ENCODE measurements at places on chromosomes 12 and 14.

DNA sequence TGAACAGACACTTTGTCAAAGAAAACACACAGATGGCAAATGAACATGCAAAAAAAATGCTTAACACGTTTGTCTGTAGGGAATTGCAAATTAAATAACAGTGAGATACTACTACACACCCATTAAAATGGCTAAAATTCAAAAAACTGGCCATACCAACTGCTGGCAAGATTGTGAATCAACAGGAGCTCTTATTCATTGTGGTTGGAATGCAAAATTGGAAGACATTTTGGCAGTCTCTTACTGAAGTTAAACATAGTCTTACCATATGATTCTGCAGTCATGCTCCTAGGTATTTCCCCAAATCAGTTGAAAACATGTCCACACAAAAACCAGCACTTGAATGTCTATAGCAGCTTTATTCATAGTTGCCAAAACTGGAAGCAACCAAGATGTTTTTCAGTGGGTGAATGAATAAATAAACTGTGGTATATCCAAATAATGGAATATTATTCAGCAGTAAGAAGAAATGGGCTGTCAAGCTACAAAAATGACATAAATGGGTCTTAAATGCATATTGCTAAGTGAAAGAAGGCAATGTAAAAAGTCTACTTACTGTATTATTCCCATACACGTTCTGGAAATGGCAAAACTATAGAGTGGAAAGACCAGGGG is 91.4 kb downstream of the PLEKHA5 start:
- H3K27ac ChIP-seq: no peak overlapping the region
- peaks cover 2% of the 10 kb centered on the region for H3K4me1 ChIP-seq
- no peaks in the 10 kb centered on the region for H3K27me3 ChIP-seq

- H3K4me1 ChIP-seq: peaks cover 11% of the 10 kb centered on the region
- H3K27me3 ChIP-seq: no peaks in the 10 kb centered on the region
- no peaks in the 10 kb centered on the region for H3K36me3 ChIP-seq
- no peak for DNase-seq
Observed at GRCh38 chr14:56008150-56008549, 110.1 kb upstream of the PELI2 start.

- 0 out of 2 replicates have a peak, but pooled peaks cover 3% of the 10 kb centered on the region for H3K27me3 ChIP-seq
- DNase-seq: no peak
- H3K4me1 ChIP-seq: peaks cover 15% of the 10 kb centered on the region
- H3K27ac ChIP-seq: no peak overlapping the region
Observed at GRCh38 chr12:132141976-132142678, 2.0 kb downstream of the DDX51 start.

GRCh38 chr14:104563742-104564615 is 15.6 kb upstream of the C14orf180 start:
- peak; percentile 66 for DNase-seq
- no peaks in the 10 kb centered on the region for H3K27me3 ChIP-seq
- no peak overlapping the region for H3K27ac ChIP-seq
- H3K4me3 ChIP-seq: no peak overlapping the region

- DNase-seq: no peak
- H3K36me3 ChIP-seq: no peaks in the 10 kb centered on the region
- H3K4me1 ChIP-seq: no peaks in the 10 kb centered on the region
- peaks cover 46% of the 10 kb centered on the region for H3K27me3 ChIP-seq
- peak overlapping the region; percentile 68 for H3K4me3 ChIP-seq
- H3K27ac ChIP-seq: no peak overlapping the region
Observed at GRCh38 chr12:94872971-94873733, 130.3 kb downstream of the NDUFA12 start.

- no peak for DNase-seq
- H3K27ac ChIP-seq: no peak overlapping the region
- no peaks in the 10 kb centered on the region for H3K27me3 ChIP-seq
- no peaks in the 10 kb centered on the region for H3K4me1 ChIP-seq
- H3K36me3 ChIP-seq: no peaks in the 10 kb centered on the region
- no peak overlapping the region for H3K4me3 ChIP-seq
Observed at GRCh38 chr14:49438256-49438770, 147.9 kb downstream of the RPS29 start.

GRCh38 chr12:9090220-9090619 is 25.5 kb downstream of the A2M start:
- no peaks in the 10 kb centered on the region for H3K4me1 ChIP-seq
- H3K36me3 ChIP-seq: no peaks in the 10 kb centered on the region
- no peak overlapping the region for H3K4me3 ChIP-seq
- no peaks in the 10 kb centered on the region for H3K27me3 ChIP-seq
- H3K27ac ChIP-seq: no peak overlapping the region

DNA sequence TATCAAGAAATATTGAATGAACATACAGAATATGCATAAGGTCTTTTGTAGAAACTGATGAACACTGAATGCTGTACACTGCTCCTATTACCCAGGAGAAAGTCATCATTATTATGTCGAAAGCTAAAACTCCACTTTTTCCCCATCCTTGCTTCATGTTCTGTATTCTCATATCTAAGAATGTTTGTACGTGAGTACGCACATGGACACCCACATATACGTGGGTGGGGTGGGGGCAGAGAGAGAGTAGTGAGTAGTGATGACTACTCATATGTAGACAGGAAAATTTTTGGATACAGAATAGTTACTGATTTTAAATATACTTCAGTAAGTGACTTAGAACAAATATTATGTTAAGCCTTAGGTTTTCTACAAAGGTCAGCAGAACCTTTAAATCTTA is 75.1 kb downstream of the FERMT2 start:
- no peak overlapping the region for H3K4me3 ChIP-seq
- no peak overlapping the region for H3K27ac ChIP-seq
- DNase-seq: no peak
- H3K36me3 ChIP-seq: peaks cover 23% of the 10 kb centered on the region
- no peaks in the 10 kb centered on the region for H3K27me3 ChIP-seq

DNA sequence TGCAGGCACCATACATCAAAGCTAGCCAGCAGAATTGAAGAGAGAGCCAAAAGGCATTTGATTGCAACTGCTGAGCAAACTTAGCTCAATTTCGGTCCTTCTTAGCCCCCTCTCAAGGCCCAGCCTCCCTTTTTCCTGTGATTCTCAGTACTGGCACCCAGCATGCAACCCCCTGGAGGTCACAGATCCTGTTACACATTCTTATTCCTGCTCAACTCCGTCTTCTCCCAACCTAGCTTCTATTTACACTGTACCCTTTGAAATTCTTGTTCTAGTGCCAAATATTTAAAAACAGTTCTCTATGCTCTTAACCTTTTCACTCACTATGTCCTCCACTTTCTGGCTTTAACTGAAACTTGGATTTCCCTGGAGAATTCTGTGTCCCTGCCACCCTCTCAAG is 131.3 kb upstream of the CPSF6 start:
- H3K4me3 ChIP-seq: no peak overlapping the region
- no peaks in the 10 kb centered on the region for H3K36me3 ChIP-seq
- H3K27me3 ChIP-seq: no peaks in the 10 kb centered on the region
- peaks cover 6% of the 10 kb centered on the region for H3K4me1 ChIP-seq

DNA sequence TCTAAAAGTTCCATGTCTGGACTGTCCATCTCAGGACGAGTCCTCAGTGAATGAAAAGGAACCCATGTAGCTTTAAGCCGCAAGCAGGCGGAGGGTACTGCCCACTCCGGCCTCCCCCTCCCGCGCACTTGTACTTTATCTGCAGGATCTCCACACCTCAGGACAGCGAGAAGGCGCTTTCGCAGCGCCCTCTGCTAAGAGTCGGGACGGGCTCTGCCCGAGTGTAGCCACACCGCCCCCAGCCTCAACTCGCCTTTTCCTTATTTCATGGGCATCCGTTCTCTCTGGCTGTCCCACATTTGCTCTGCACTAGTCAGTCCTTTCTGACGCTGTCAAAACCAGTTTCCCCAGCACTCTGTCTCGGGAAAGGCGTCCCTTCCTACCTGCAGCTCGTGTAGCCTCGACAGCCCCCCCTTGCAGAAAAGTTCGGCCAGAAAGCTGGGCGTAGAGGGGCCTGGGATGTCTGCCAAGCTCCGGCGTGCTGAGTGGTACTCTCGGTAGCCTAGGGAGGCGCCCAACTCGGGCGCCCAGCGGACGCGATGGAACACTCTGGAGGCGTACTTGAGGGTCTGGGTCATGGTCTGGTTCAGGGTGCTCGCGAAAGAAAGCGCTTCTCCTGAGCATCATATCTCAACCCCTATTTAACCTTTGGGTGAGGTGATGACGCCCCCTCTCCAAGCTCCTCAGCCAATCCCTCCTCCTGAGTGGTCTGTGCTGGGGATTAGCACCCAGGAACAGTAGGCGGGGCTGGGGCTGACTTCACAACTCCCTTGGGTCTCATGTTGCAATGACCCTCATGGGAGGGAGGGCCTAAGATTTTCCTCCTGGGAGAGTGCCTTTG is at the start of gene CYP27B1:
TSS of gene CYP27B1 (minus strand) at position 615 of the 841 bp plus-strand sequence. CDS start at position 578, 37 bp downstream.
- H3K36me3 ChIP-seq: peaks cover 15% of the 10 kb centered on the region
- DNase-seq: peak; percentile 72
- peak within 1 kb of the TSS; percentile 66 for H3K4me3 ChIP-seq
- H3K27ac ChIP-seq: no peak within 1 kb of the TSS
- H3K27me3 ChIP-seq: peaks cover 39% of the 10 kb centered on the region

- H3K4me3 ChIP-seq: no peak overlapping the region
- no peak overlapping the region for H3K27ac ChIP-seq
- no peaks in the 10 kb centered on the region for H3K27me3 ChIP-seq
- no peaks in the 10 kb centered on the region for H3K36me3 ChIP-seq
- no peak for DNase-seq
Observed at GRCh38 chr12:38639625-38640024, 265.8 kb downstream of the CPNE8 start.

DNA sequence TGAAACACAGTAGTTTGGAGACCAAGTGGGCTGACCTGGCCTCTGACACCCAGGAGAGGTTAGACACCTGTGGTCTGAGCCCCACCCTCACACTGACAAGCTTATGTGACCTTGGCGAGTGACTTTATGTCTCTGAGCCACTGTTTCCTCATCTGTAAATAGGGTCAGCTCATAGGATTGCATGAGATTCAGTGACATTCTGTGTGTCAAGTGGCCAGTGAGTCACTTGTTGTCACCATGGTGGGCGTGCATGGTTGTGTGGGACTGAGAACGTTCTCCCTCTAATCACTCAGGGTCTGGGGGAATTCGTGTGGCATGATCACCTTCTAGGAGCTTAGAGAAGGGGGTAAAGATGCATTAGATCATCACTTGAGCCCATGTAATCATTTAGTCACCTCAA is 146.4 kb downstream of the PHETA1 start:
- H3K4me3 ChIP-seq: no peak overlapping the region
- no peaks in the 10 kb centered on the region for H3K36me3 ChIP-seq
- H3K27ac ChIP-seq: no peak overlapping the region
- no peaks in the 10 kb centered on the region for H3K4me1 ChIP-seq

GRCh38 chr12:20695232-20695631 is at the start of gene SLCO1C1:
Gene SLCO1C1 (plus strand): TSS chr12:20695332. CDS start chr12:20699577, 4,245 bp downstream.
- H3K27ac ChIP-seq: no peak within 1 kb of the TSS
- H3K4me1 ChIP-seq: peaks cover 4% of the 10 kb centered on the region
- H3K27me3 ChIP-seq: no peaks in the 10 kb centered on the region
- H3K36me3 ChIP-seq: no peaks in the 10 kb centered on the region
- no peak for DNase-seq

- H3K4me3 ChIP-seq: no peak overlapping the region
- peaks cover 3% of the 10 kb centered on the region for H3K4me1 ChIP-seq
- H3K27ac ChIP-seq: no peak overlapping the region
- no peaks in the 10 kb centered on the region for H3K36me3 ChIP-seq
- peaks cover 100% of the 10 kb centered on the region for H3K27me3 ChIP-seq
Observed at GRCh38 chr14:28774764-28775735, 8.5 kb downstream of the FOXG1 start.
